ENCODE measurements at places on chromosomes 1 and 21. TPM values are rescaled to one million over a fixed set of nuclear protein-coding genes. Genes with fewer than 3 reads are reported as not detected.

GRCh38 chr1:215146240-215146975 lies 63.9 kb downstream of the KCNK2 start:
- no peaks in the 10 kb centered on the region for H3K36me3 ChIP-seq
- no peak overlapping the region for H3K4me3 ChIP-seq
- no peaks in the 10 kb centered on the region for H3K27me3 ChIP-seq
- H3K4me1 ChIP-seq: no peaks in the 10 kb centered on the region
- H3K27ac ChIP-seq: no peak overlapping the region

Gene VAV3
- total RNA-seq: 4.4 TPM

- peaks cover 19% of the 10 kb centered on the region for H3K4me1 ChIP-seq
- peak; percentile 63 for DNase-seq
- peak overlapping the region; percentile 47 for H3K27ac ChIP-seq
- no peaks in the 10 kb centered on the region for H3K27me3 ChIP-seq
Measured at GRCh38 chr1:27365372-27366112, 1.2 kb downstream of the MAP3K6 start.

Gene HAO2
- not detected for total RNA-seq

Gene DIO1
- total RNA-seq: not detected

DNA sequence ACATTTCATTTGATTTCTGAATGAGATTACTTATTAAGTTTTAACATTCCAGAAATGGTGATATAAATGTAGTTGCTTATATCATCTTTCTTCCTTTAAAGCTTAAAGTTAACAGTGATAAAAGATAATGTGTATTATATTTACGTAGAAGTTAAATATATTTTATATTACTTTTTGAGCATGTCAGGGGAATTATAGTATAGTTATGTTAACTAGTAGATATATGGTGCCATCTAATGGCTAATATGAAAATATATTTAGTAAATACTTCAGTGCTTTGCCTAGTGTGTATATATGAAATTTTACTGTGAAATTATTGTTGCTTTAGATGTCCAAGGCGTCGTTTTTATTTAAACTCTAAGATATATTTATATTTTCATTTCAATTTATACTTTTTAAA lies 51.5 kb downstream of the SYT14 start:
- no peaks in the 10 kb centered on the region for H3K4me1 ChIP-seq
- no peak overlapping the region for H3K27ac ChIP-seq
- DNase-seq: no peak
- H3K4me3 ChIP-seq: no peak overlapping the region

DNA sequence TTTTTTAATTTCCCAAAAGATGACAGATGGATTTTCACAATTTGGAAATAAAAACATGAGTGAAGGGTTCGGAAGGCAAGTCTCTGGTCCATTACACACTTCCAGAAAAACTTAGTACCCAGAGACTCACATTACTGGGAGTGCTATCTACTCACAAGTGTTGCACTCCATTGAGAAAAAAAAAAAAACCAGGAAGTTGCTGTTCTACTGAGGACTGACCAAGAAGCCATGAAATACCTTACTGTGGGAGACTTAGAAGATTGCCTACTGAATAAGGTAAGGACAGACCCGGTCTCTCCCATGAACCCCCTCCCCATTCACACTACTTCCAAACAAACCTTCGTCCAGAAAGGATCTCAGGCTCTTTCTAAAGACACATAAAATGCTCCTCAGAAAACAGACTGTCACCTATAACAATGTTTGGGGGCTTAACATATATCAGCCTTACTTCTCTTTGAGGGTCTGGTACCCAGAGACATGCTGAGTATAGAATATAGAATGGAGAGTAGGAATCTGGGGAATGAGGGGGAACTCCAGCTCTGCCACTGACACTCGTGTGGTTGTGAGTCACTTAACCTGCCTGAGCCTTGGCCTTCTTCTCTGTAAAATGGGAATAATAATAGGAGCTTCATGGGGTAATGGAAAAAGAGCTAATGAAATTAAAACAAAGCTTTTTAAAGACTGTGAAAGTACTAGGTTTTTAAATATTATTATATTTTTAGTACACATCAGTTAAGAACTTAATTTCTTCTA lies 1.4 kb downstream of the MAB21L3 start:
- no peaks in the 10 kb centered on the region for H3K4me1 ChIP-seq
- DNase-seq: no peak
- H3K27ac ChIP-seq: no peak overlapping the region
- no peak overlapping the region for H3K4me3 ChIP-seq

Gene DNASE2B
- not detected for total RNA-seq

DNA sequence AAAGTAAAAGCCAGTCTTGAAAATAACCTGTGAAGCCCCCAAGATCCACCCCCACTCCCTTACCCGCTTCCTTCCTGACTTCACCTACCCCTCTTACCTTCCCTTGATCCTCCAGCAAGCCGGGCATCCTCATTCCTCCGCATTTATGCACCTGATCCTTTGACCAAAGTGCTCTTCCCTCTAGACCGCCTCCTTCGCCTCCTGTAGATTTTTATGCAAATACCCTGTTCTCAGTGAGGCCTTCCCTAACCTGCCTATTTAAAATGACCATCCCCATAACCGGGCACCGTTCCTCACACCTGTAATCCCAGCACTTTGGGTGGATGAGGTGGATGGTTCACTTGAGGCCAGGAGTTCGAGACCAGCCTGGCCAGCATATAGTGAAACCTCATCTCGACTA lies 1.1 kb upstream of the NENF start:
- H3K27me3 ChIP-seq: no peaks in the 10 kb centered on the region
- DNase-seq: no peak
- no peak overlapping the region for H3K4me3 ChIP-seq
- H3K27ac ChIP-seq: no peak overlapping the region
- no peaks in the 10 kb centered on the region for H3K36me3 ChIP-seq
- peaks cover 19% of the 10 kb centered on the region for H3K4me1 ChIP-seq

DNA sequence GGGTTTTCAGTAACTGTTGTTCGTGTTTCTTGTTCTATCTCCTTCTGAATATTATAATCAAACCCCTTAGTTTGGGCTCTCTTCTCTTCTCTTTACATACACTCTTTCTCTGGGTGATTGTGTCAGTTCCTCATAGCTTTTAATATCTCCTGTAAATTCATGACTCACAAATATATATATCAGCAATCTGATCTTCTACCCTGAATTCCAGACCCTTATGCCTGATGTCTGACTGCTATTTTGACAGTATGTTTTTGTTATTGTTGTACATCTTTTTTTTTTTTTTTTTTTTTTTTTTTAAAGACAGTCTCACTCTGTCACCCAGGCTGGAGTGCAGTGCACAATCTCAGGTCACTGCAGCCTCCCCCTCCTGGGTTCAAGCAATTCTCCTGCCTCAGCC lies 70.8 kb upstream of the MPC2 start:
- no peak for DNase-seq
- peaks cover 2% of the 10 kb centered on the region for H3K36me3 ChIP-seq
- no peaks in the 10 kb centered on the region for H3K27me3 ChIP-seq
- H3K4me1 ChIP-seq: no peaks in the 10 kb centered on the region

GRCh38 chr1:53574621-53575020 lies 115.4 kb downstream of the DMRTB1 start:
- no peak overlapping the region for H3K4me3 ChIP-seq
- DNase-seq: no peak
- H3K36me3 ChIP-seq: no peaks in the 10 kb centered on the region
- peaks cover 7% of the 10 kb centered on the region for H3K4me1 ChIP-seq
